ENCODE measurements at places on chromosomes 13 and 19.

- DNase-seq: no peak
Measured at GRCh38 chr19:31693131-31693932, 344.1 kb upstream of the TSHZ3 start.

DNA sequence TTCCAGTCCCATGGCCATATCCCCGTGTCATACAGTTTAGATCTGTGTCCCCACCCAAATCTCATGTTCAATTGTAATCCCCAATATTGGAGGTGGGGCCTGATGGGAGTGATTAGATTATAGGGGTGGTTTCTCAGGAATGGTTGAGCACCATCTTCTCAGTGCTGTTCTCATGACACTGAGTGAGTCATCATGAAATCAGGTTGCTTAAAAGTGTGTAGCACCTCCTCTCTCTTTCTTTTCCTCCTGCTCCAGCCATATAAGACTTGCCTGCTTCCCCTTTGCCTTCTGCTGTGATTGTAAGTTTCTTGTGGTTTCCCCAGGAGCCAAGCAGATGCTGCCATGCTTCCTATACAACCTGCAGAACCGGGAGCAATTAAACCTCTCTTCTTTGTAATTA, 197.8 kb downstream of the NALCN start:
- DNase-seq: no peak

DNA sequence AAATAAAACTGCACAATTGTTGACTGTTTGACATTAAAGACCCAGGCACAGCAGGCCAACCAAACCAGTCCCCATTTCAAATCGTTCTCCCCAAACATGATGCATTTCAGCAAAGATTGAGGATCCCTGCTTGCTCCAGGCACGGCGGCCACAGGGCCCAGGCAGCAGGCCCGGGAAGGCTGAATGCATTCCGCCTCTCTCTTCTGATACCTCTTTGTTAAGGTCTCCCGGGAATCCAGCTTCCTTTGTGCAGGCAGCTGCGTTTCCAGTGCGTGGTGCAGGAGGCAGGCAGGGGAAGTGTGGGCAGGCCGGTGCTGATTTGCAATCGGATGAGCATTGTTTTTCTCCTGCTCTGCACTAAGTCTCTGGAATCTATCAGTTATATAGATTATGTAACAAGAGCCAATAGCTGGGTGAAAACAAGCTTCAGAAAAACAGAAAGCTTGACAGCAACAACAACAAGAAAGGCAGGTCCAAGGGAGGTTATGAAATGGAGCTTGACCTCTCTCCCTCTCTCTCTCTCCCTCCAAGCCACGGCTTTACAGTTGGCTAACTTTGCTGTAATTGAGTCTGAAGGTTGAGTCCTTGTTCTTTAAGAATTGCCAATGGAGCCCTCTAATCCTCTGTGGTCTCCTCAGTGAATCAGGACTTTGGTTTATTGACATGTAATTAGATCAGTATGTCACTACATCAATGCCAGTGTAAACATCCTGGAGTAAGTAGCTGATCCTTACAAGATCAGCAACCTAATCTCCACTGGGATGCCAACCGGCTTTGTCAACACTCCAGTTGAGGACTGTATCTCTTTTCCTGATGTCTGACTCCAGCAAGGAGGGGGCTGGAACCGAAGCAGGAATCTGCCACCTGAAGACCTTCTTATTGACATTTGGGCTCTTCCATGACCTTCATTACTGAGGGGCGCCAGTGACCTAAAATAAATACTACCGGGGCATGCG, 338.0 kb downstream of the TEX29 start:
- no peak for DNase-seq

- no peak for DNase-seq
Measured at GRCh38 chr13:74487091-74487722, 353.0 kb upstream of the KLF12 start.

GRCh38 chr13:102643656-102644055, 46.9 kb downstream of the TPP2 start:
- no peak for DNase-seq

DNA sequence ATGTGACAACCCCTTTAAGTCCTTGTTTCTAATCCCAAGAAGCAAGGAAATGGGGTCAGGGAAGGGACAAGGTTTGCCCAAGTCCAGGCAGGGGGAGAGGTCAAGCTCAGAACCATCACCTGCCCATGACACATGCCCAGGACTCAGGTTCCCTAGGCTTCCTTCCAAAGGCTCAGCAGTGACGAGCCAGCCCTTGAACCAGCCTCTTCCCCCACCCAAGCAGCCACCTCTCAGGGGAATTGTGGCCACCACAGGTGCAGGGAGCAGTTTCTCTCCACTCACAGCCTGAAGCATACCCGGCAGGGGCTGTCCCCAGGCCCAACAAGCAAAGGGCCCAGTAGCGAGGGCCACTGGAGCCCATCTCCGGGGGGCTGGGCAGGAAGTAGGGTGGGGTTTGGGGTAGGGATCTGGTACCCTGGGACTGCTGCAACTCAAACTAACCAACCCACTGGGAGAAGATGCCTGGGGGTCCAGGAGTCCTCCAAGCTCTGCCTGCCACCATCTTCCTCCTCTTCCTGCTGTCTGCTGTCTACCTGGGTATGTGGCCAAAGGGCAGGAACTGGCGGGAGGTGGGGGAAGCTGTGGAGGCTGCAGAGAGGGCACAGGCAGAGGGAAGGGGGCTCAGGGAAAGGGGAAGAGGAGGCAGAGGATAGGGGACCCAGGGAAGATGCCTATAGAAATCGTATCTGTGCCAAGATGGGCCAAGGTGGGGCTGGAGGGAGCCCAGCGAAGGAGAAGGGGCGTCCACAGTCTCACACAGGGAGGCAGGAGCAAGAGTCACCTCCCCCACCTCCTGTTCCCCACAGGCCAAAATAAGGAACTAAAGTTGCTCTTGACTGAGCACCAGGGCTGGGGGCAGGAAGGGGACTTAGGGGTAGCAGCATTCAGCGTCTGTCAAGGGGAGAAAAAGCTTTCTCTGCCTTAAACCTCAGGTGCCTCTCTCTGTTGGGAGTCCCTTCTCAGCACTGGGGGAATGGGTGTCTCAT, at the start of gene CD79A:
Gene CD79A (plus strand): TSS at position 433 of the 986 bp plus-strand sequence. CDS start 26 bp downstream, at position 459.
- no peak for DNase-seq

GRCh38 chr13:35882722-35883497, 248.3 kb downstream of the DCLK1 start:
- no peak for DNase-seq

DNA sequence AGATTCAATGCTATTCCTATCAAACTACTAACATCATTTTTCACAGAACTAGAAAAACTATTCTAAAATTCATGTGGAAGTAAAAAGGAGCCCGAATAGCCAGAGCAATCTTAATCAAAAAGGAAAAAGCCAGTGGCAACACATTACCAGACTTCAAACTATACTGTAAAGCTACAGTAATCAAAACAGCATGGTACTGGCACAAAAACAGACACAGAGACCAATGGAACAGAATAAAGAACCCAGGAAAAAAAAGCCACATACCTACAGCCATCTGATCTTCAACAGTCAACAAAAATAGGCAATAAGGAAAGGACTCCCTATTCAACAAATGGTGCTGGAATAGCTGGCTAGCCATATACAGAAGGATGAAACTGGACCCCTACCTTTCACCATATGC, 10.4 kb upstream of the SOHLH2 start:
- DNase-seq: no peak

- DNase-seq: peak; percentile 82
Measured at GRCh38 chr19:38691938-38692457, 44.5 kb downstream of the ACTN4 start.

DNA sequence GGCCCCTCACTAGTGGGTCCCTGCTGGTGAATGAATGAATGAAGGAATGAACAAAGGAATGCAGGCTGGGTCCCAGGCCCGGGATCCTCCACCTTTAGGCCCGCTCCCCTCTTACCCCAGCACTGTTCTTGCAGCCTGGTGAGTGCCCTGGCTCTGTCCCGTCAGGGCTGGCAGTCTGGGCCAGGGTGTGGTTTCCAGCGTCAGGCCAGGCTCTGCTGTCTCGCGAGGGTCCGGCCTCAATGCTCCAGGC, 317 bp downstream of the LYL1 start:
- DNase-seq: no peak

GRCh38 chr19:52993342-52994178, 20.2 kb upstream of the ERVV-1 start:
- DNase-seq: peak; percentile 72
